Fibroblast of skin of right biceps (primary cell): ENCODE measurements at places on chromosomes 13 and 19.

DNA sequence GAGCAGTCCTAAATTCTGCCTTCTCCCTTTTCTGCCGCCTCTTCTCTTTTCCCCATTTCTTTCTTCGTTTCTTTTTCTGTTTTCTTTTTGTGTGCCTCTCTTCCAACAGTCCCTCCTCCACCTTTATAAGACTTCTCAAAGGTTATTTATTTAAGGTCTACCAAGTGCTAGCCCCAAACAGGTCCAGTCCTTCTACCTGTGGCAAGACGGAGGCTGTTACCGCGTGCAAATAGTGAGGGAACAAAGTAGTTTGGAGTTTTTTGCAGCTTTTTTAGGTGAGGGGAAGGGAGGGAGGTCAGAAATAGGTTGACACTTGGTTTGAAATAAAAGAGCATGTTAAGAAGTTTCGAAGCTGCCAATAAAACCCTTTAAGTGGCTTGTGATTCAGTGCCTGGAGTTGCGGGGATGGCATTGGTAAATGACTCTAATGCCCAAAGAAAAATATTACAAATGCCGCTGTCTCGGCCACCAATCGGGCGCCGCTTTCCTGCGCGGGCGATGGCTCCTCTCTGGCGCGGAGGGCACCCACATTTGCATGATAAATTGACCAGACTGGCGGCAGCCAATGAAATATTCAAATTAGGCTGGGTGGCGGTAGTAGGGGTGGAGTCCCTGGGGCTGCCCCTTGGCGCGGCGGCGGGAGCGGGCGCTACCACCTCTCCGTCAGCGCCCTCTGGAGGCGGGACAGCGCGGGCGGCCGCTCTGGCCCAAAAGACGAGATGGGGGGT is 7.5 kb upstream of the TSHZ3 start:
- DNase-seq: no peak

GRCh38 chr13:23843436-23843835 is 45.8 kb downstream of the MIPEP start:
- no peak for DNase-seq

DNA sequence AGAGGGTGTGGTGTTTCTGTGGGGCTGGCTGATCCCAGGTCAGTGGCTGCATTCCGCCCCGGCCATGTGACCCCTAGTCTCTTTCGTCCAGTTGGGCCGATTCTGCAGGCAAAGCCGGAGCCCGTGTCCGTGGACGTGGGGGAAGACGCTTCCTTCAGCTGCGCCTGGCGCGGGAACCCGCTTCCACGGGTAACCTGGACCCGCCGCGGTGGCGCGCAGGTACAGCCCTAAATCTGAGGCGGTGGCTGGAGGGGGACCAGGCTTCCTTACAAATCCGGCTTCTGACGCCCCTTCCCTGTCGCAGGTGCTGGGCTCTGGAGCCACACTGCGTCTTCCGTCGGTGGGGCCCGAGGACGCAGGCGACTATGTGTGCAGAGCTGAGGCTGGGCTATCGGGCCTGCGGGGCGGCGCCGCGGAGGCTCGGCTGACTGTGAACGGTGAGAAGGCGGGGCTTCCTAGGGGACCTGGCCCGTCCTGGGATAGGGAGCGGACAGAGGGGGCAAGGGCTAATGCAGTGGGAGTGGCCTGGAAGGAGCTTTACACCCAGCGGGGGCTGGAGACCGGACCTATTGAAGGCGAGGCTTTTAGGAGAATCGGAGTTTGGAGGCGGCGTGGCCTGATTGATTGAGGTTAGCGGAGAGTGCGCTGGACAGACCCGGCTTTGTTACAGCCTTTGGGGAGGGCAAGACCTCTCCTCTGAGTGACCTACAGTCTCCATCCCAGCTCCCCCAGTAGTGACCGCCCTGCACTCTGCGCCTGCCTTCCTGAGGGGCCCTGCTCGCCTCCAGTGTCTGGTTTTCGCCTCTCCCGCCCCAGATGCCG is 4.3 kb downstream of the KIRREL2 start:
- DNase-seq: no peak

DNA sequence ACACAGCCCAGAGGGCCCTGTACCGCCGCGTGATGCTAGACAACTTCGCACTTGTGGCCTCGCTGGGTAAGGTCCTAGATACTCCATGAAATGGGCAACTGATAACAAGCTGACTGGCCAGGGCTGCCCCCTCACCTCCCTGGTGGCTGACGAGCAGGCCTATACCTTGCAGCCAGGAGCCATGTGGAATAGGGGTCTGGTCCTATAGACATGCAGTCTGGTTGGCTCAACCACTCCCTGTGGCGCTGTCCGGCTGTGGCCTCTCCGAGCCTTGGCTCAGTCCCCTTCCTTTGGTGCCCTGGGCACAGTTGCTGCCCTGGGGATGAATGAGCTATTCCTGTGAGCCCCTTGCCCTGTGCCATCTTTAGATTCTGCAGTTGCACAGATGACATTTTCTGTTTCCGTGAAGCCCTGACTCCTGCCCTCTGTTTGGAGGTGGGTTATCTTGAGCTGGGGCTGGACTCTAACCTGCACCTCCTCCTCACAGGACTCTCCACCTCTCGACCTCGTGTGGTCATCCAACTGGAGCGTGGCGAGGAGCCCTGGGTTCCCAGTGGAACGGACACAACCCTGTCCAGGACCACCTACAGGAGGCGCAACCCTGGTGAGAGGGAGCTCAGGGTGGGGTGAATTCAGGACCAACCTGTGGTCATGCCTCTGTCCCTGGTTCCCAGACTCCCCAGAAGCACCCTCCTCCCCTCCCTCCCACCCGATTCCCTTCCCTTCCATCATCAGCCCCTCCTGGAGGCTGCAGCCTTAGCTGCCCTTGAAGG is 2.5 kb downstream of the ZNF324 start:
- DNase-seq: no peak
